ENCODE measurements at places on chromosomes 4 and X. TPM values are rescaled to one million over a fixed set of nuclear protein-coding genes. Genes with fewer than 3 reads are reported as not detected.

SLC9A7 gene
- total RNA-seq = 43.9 TPM

ETNPPL gene
- total RNA-seq = not detected

EDNRA gene
- total RNA-seq = 3.3 TPM

MAGEA12 gene
- not detected for total RNA-seq

FGF5 gene
- total RNA-seq = 2.5 TPM

ASB12 gene
- total RNA-seq = not detected

CCDC110 gene
- total RNA-seq = 4.4 TPM

DUX4 gene
- not detected for total RNA-seq

EMCN gene
- total RNA-seq = 0.69 TPM

CENPC gene
- total RNA-seq = 9.2 TPM

NPNT gene
- 47.2 TPM for total RNA-seq

Measured in renal cortical epithelial cell (primary cell).